Neuronal stem cell (in vitro differentiated cells): ENCODE measurements at places on chromosomes 11 and 22.

DNA sequence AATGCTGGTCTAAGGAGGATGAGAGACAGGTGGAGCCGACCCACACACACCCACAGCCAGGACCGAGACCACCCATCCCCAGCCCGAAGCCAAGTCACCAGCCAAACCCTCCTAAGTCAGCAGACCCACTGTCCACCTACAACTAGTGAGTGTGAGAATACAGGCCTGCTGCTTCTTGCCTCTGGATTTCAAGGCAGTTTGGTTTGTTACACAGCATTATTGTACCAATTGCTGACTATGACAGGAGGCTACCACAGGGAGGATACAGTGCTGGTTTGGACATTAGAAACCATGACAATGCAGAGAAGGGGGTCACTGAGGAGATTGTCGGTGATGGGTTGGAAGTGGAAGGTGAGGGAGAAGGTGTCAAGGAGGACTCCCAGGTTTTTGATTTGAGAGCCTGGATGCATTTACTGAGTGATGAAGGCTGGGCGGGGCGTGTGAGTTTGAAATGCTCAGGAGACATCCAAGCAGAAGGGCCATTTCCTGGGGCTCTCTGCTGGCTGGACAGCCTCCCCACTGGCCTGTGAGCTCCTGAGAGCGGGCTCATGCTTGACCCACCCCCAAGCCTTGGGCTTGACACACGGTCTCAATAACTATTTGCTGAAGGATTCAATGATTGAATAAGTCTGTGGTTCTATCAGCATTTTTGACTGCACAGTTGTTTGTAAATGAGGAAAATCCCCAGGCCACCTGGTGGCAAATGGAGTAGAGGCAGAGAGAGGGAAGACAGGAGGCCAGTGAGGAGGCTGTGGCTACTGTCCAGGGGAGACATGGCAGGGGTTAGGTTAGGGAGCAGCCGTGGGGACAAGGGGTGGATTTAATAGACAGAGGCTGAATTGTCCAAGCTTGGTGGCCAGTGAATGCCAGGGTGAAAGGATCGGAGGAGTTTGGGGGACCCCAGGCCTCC is 9.4 kb upstream of the SSTR3 start:
- no peak for DNase-seq

DNA sequence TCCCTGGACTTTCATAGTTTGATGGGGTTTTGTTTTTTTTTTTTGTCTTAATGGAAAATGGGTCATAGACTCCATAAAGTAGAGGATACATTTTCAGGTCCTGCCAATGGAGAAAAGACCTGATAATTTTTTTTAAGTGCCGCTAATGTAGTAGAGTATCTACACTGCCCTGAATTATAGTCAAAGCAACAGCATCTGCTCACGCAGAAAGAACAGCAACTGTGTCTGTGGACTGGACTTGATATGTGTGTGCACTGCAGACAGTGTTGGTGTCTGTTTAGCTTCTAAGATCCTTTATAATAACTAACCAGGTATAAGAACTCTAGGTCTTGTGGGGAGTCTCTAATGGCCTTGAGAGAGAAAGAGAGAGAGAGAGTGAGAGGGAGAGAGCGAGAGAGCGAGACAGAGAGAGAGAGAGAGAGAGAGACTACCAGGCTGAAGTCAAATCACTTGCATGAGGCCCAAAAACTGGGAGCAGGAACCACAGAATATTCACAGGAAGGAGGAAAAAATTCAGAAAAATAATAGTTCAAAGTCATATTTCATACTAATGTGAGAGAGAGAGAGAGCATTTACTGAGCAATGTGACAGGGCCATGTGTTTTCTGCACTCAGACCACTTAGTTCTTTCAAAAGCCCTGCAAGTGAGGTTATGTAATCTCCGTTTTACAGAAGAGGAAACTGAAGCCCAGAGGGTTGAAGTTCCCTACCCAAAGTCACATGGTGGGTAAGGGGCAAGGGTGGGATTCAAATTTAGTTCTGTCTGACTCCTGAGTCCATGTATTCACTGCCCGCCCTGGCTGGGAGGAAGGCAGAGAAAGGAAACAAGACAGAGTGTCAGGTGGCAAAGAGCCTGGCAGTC is 8.6 kb upstream of the MIAT start:
- DNase-seq = no peak

DNA sequence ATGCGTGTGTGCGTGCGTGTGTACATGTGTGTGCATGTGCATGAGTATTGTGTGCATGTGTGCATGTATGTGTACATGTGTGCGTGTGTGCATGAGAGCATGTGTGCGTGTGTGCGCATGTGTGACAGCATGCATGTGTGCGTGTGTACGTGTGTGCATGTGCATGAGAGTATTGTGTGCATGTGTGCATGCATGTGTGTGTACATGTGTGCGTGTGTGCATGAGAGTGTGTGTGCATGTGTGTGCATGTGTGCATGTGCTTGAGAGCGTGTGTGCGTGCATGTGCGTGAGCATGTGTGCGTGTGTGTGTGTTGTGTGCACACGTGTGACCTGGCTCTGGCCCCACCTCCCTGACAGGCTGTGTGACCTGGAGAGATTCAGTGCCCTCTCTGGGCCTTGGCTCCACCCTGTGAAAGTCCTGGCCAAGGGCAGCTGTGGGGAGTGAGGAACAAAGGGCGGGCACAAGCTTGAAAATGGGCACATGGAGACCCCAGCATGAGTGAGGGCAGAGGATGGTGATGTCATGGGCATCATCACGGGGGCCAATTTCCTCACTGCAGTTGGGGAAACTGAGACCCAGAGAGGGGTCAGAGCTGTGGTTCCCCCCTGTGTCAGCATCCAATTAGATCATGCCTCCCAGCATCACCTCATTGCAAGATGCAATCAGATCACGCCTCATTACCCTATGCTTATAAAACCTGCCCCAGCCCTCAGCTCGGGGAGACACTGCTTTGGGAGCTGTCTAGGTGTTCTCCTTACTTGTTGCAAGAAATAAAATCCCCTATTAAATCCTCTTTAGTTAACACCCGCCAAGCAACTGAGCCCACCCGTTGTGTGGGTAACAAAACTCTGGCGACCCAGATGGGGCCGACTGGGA is 658 bp downstream of the ACY3 start:
- DNase-seq = no peak

- DNase-seq = no peak
Measured at GRCh38 chr11:69907611-69908010, 88.4 kb upstream of the FGF3 start.

DNA sequence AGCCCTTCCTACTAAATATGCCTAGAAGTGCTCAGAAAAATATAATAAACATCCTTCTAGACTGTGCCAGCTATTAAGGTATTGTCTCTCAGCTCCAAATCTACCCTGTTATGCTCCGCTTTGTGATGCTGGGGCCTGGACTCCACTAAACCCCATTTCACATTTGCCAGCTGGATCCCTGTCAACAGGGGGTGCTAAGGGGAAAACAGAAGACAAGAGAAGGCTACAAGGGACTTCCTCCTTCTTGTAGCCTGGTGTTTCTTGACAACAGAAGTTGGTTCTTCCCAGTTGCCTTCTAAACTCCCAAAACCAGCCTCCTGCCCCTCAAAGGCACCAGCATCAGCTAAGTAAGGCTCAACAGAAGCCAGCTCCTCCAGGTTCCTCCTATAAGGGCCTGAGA is 5.2 kb downstream of the NUMA1 start:
- no peak for DNase-seq

- DNase-seq = no peak
Measured at GRCh38 chr11:134857035-134857434, 445.0 kb upstream of the B3GAT1 start.
